GM06990 (cell line): ENCODE measurements at places on chromosomes 2 and 18.
A peak's percentile ranks its signal among the peaks of the same experiment; 100 is the strongest.

- no peak for DNase-seq
Observed at GRCh38 chr2:168583710-168584521, 127.8 kb downstream of the CERS6 start.

- no peak for DNase-seq
Observed at GRCh38 chr2:233769260-233769659, 8.9 kb upstream of the MROH2A start.

- DNase-seq = no peak
Observed at GRCh38 chr2:217101972-217102371, 242.1 kb upstream of the TNP1 start.

DNA sequence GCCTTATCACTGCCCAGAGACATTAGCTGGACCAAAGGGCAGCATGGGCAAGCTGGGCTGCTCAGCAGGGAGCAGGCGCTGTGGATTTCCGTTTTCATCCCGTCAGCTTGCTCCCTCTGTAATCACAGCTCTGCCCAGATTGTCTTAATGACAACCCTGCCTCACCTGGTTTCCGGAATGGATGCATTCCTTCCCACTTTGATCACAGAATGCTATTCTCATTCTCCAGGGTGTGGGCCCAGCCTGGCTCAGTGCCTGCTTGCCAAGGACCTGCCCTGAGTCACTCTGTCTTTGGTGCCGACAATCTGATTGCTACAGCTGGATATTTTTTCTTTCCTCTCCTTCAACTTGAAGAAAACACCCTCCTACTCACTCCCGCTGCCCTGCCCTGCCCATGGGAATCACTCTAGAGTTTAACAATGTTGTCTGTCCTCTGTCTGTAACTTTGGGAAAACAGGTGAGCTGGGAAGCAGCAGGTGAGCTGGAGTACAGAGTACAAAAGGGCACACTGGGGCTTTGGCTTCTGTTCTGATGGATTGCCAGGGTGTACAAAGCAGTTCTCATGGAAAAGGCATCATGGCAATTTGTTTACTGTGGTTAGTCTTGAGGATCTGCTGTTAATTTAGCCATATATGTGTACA lies 27.2 kb upstream of the FAM136A start:
- no peak for DNase-seq

GRCh38 chr2:223735659-223736244 lies 101.6 kb downstream of the AP1S3 start:
- no peak for DNase-seq

GRCh38 chr2:122960759-122961641 lies 1064.1 kb upstream of the CNTNAP5 start:
- peak; percentile 8 for DNase-seq

- DNase-seq = no peak
Observed at GRCh38 chr2:55672630-55673029, 21.0 kb downstream of the PNPT1 start.

DNA sequence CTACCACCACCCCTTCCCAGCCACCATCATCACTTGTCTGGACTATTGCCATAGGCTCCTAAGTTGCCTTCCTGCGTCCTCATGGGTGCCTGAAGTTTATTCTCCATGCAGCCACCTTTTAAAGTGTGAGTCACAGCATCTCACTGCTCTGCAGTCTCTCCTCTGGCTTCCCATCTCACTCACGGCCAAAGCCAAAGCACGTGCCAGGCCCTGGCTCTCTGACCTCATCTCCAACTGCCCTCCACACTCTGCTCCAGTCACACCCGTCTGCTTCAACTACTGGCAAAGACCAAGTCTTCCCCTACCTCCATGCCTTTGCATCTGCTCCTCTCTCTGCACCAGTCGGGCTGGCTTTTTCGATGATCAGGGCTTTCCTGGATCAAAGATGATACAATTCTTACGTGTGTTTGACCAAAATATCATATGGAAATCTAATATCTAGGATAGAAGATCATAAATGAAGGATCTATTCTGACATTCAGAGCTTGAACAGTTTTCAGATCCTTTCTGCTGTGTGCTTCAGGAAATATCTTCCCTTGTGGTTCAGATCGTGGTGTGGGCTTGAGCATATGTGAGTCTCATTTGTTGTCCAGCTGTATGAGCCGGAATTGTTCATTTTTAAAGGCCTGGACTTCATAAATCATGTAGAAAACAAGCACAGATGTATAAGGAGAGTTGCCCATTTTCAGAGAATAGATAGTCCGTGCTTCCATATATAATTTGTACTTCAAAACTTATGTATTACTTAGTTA lies 175.6 kb downstream of the PRKCE start:
- DNase-seq = no peak

DNA sequence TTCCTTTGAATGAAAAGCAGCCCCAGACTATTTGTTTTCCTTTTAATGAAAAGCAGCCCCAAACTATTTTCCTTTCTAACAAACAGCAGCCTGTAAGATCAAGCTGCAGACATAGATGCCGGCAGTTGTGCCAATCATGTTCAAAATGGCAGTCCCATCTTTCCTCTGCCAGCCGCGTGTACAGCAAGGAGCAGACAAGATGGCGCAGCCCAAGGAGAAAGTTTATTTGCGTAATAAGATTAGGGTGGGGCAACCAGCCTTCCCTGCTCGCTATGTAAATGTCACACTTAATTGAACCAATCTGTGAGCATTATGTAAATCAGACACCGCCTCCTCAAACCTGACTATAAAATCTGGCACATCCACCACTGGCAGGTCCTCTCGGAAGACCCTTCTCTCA lies 226.0 kb downstream of the TGIF1 start:
- DNase-seq = no peak

DNA sequence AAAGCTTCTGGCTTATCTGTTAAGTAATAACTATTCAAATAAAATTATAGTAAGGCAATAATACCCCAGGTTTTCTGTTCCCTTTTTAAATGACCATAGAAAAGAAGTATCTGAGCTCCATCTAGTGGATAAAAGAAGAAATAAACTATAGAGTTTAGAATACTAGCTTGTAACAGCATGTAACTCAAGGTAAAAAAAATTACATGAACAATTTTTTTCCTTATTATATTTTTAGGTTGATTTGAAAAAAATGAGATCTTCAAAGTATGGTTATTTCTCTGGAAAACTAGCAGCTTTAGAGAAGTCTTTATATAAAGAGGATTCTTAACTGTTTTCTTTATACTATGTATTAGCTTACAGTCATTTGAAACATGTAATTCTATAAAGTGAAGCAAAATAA lies 58.1 kb downstream of the NCKAP1 start:
- DNase-seq = peak; percentile 15

GRCh38 chr2:203914546-203915182 lies 21.9 kb upstream of the ICOS start:
- no peak for DNase-seq

DNA sequence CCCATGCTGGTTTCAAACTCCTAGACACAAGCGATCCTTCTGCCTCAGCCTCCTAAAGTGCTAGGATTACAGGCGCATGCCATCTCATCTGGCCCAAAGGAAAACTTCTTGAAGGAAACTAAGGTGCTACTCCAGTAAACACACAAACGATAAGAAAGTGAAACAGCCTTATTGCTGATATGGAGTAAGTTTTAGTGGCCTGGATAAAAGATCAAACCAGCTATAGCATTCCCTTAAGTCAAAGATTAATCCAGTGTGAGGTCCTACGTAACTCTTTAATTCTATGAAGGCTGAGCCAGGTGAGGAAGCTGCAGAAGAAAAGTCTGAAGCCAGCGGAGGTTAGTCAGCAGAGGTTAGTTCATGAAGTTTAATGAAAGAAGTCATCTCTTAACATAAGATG lies 40.8 kb upstream of the POTEE start:
- no peak for DNase-seq

DNA sequence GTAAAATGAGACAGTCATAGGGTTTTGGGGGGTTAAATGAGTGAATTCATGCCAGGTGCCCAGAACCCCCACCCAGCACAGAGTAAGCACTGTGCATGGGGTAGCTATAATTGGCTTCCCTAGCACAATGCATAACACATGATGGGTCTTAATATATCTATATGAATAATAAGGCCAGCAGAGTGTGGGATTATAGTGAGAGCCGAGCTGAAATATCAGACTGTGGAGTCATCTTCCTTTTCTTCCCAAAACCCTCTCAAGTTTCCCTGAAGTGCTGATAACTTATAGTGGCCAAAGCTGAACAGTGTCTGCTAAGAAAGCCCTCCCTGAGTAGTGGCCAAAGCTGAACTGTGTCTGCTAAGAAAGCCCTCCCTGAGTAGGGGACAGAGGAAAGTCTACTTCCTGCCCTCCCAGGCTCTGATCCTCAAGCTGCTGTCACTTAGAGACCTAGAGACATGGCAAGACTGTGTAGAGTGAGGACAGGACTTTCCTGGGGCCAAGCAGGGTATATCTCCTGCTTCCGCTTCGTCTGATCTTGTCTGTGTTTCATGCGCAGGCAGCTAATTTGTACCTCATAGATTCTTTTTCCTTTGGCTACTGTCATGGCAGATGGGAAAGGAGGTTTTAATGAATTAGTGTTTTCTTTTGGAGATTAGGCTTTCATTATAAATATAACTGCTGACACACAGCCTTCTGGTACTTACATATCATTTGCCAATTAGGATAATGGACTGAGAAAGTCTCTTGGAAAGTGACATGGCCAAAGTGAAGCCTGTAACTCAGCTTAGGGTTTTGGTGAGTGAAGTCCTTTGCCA lies 94.9 kb downstream of the FHOD3 start:
- DNase-seq = no peak

DNA sequence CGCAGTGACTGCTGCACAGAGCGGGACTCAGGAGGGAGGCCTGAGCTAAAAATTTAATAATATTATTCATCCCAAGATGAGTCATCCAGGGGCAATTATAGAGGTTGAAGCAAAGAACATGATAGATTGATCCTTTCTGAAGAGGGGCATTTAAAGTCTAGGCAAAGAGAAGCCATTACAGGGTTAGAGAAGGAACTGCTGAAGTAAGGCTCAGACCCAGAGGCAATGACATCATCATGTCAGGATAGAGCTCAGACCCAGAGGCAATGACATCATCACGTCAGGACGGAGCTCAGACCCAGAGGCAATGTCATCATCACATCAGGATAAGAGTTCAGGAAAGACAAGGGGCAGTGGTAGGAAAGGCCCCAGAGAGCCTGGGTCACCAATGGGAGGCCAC lies 184.0 kb downstream of the TMEM18 start:
- DNase-seq = no peak

GRCh38 chr18:63708650-63709049 lies 5.9 kb downstream of the SERPINB11 start:
- DNase-seq = no peak
